ENCODE measurements at places on chromosomes 7 and 10. TPM values are rescaled to one million over a fixed set of nuclear protein-coding genes. Genes with fewer than 3 reads are reported as not detected.

DNA sequence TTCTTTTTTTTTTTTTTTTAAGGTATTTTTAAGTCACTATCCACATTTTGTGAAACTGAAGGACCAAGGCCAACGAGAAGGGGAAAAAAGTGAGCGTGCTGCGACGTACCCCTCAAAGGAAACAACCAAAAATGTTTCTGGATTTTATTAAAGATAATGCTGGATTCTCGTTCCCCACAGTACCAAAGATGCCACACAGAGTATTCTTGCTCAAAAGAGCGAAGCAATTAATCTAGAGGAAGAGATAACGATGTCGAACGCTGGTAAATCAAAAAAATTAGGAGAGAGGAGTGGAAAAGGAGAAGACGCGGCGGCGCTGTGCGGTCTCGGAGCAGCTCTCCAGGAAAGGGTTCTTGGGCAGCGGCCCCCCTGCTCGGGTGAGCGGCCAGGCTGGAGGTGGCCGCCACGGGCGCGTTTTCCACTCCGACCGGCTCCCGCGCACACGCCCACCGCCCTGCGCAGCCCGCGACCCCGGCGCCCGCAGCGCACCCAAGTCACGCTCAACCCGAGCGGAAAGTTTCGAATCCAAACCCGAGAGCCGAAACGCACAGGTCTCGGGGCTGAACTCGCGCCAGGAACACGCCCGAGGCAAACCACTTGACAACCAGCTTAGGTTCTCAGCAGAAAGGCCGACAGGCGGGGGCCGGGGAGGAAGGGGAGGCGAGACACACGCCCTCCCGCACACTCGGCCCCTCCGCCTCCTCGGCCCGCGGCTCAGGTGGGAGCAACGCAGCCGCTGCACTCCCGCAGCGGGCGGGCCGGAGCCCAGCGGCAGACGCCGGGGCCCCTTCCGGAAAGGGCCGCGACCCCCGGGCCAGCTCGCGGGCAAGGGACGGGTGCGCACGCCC, 989 bp downstream of the SRPK2 start:
- H3K4me1 ChIP-seq, result no peaks in the 10 kb centered on the region
- H3K36me3 ChIP-seq, result no peaks in the 10 kb centered on the region
- peak overlapping the region; percentile 98 for H3K4me3 ChIP-seq
- DNase-seq, result peak; percentile 71
- H3K27me3 ChIP-seq, result no peaks in the 10 kb centered on the region
- H3K27ac ChIP-seq, result no peak overlapping the region

DNA sequence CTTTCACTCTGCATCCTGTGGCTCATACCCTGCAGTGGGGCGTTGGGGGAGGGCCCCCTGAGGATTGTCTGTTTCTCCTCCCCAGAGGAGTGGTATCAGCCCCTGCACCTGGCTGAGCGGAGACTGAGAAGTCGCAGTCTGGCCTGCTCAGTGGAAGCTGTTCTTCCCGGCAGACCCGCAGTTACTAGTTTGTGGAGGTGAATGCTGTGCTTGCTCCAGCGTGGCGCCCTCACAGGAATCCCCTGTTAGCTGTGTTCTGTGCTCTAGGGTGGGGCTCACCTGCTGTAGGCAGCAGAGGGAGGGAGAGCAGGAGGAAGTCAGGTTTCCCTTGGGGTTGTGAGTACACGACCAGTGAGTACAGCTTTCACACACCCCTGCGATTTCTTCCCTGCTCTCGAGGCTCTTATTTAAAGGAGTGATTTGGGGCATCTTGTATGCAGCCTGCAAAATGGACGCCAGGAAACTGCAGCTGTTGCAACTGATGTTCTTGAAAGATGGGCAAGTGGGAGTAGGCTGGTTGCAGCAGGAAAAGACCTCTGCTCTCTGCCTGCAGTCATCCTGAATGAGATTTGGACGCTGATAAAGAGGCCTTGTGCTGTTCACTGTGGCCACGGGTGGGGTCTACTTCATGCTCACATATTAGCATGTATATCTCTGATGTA, 66.4 kb downstream of the HK1 start:
- no peaks in the 10 kb centered on the region for H3K27me3 ChIP-seq
- H3K4me1 ChIP-seq, result no peaks in the 10 kb centered on the region
- H3K36me3 ChIP-seq, result peaks cover 2% of the 10 kb centered on the region
- H3K27ac ChIP-seq, result no peak overlapping the region
- no peak overlapping the region for H3K4me3 ChIP-seq

DNA sequence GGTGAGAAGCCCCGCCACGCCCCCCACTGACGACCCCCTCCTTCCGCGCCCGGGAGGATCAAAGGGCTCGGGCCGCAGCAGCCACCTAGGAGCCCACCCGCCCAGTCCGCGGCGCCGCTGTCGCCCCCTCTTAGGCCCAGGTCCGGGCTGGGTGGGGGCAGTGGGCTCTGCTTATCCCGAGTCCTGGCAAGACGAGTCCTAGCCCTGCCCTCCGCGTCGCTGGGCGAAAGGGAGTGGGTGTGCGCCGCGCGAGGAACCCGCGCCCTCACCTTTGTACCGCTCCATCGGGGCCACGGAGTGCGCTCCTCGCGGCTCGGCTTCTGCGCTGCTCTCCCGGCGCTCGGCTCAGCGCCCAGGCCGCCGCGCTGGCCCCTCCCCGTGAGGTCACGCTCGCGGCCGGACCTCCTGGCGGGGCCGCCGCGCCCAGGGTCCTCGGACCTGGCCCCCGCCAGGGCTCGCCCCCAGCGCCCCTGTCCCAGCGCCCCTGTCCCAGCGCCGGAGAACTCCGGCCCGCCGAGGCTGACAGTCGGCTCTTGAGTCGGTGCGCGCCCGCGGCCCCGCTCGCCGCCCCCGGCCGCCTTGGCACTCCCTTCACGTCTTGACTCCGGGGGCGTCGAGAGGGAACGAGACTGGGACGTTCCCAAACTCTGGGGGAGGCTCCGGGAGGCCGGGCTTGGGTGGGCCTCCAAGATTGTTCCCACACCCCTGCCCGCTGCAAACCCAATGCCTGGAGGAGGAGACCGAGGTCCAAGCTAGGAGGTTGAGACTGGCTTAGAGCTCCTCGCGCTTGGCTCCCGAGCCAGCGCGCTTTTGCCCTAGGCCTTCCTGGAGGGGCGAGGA, at the start of gene AFAP1L2:
TSS of gene AFAP1L2 (minus strand) at position 332 of the 840 bp plus-strand sequence. CDS start at position 285, 47 bp downstream.
- H3K27ac ChIP-seq, result no peak within 1 kb of the TSS
- H3K27me3 ChIP-seq, result no peaks in the 10 kb centered on the region
- no peaks in the 10 kb centered on the region for H3K36me3 ChIP-seq
- DNase-seq, result peak; percentile 81
- peak within 1 kb of the TSS; percentile 57 for H3K4me3 ChIP-seq
- H3K4me1 ChIP-seq, result no peaks in the 10 kb centered on the region

DNA sequence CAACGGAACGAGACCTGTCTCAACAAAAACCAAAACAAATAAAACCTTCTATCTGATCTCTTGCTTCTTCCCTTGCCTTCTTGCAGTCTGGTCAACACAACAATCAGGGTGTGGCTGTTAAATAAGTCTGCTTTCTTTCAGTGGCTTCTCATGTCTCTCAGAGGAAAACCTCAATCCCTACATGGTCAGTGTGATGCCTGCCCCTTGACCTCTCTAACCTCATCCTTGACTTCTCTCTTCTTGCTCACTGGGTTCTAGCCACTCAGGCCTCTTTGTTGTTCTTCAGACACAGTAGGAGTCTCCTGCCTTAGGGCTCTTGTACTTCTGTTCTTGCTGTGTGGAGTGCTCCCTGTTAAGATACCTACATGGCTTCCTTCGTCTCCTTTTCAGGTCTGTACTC, 220.4 kb downstream of the SDHAF3 start:
- no peaks in the 10 kb centered on the region for H3K27me3 ChIP-seq
- no peak overlapping the region for H3K4me3 ChIP-seq
- no peaks in the 10 kb centered on the region for H3K36me3 ChIP-seq
- no peak for DNase-seq
- H3K27ac ChIP-seq, result no peak overlapping the region

- H3K27me3 ChIP-seq, result no peaks in the 10 kb centered on the region
- no peak overlapping the region for H3K4me3 ChIP-seq
- DNase-seq, result no peak
- no peak overlapping the region for H3K27ac ChIP-seq
Measured at GRCh38 chr10:48951707-48952106, 12.1 kb upstream of the LRRC18 start.

DNA sequence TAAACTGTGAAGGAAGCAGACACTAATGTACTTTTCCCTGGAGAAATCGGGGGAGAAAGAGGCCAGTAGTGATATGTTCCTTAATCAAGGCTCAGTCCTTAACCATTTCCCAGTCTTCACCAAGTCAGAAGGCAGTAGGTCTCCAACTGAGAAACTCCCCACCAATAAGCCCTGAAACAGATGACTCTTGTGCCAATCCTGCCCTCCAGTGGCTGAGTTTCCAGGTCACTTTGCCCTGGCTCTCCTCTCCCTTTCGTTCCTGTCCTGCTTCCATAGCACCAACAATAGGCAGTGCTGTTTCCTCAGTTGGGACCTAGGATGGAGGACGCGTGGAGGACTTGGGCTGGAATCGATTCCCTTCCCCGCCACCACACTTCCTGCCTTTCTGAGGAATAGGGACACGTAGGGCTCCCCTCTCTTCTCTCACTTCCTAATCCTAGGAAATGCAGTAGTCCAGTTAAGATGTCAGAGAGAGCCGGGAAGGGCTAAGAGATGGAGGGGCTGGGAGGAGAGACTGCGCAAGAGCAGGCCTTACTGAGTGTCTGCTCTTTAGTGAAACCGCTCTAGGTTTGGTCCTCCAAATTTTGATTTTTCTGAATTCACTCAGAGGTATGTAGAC, 23.4 kb downstream of the ATOH7 start:
- no peak overlapping the region for H3K27ac ChIP-seq
- no peaks in the 10 kb centered on the region for H3K27me3 ChIP-seq
- H3K4me1 ChIP-seq, result no peaks in the 10 kb centered on the region
- DNase-seq, result no peak
- no peak overlapping the region for H3K4me3 ChIP-seq
- H3K36me3 ChIP-seq, result no peaks in the 10 kb centered on the region

- no peaks in the 10 kb centered on the region for H3K36me3 ChIP-seq
- no peaks in the 10 kb centered on the region for H3K4me1 ChIP-seq
- H3K27me3 ChIP-seq, result no peaks in the 10 kb centered on the region
- no peak for DNase-seq
Measured at GRCh38 chr10:111511751-111512150, 434.9 kb downstream of the ADRA2A start.

GRCh38 chr7:98387131-98387530, 13.8 kb downstream of the BAIAP2L1 start:
- H3K36me3 ChIP-seq, result no peaks in the 10 kb centered on the region
- H3K4me1 ChIP-seq, result no peaks in the 10 kb centered on the region
- H3K27me3 ChIP-seq, result no peaks in the 10 kb centered on the region
- DNase-seq, result no peak
- no peak overlapping the region for H3K27ac ChIP-seq

- H3K27me3 ChIP-seq, result peaks cover 5% of the 10 kb centered on the region
- no peak overlapping the region for H3K27ac ChIP-seq
- no peak for DNase-seq
- H3K4me1 ChIP-seq, result no peaks in the 10 kb centered on the region
Measured at GRCh38 chr10:117162093-117163060, 24.3 kb upstream of the VAX1 start.

- no peaks in the 10 kb centered on the region for H3K4me1 ChIP-seq
- H3K4me3 ChIP-seq, result no peak overlapping the region
- no peak for DNase-seq
- H3K36me3 ChIP-seq, result no peaks in the 10 kb centered on the region
- no peak overlapping the region for H3K27ac ChIP-seq
Measured at GRCh38 chr10:116141855-116142254, 131.2 kb downstream of the GFRA1 start.

DNA sequence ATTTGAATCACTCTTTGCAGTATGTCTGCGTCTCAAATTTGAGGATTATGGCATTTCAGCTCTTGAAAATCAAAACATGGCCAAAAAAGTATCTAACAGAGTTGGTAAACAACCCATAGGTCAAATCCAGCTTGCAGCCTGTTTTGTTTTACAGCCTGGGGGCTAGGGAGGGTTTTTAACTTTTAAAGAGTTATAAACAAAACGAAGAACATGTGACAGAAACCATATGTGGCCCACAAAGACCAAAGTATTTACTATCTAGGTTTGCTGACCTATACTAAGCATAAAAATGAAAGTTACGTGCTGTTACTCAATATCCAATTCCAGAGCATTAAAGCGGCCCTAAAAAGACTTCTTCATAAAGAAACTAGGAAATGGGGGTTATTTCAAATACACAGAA, 55.5 kb upstream of the STARD3NL start:
- no peak overlapping the region for H3K27ac ChIP-seq
- H3K4me3 ChIP-seq, result no peak overlapping the region
- no peak for DNase-seq
- H3K27me3 ChIP-seq, result no peaks in the 10 kb centered on the region

GRCh38 chr10:132606031-132606491, 68.5 kb downstream of the INPP5A start:
- H3K4me1 ChIP-seq, result peaks cover 4% of the 10 kb centered on the region
- DNase-seq, result peak; percentile 66
- no peak overlapping the region for H3K27ac ChIP-seq

- H3K36me3 ChIP-seq, result no peaks in the 10 kb centered on the region
- no peaks in the 10 kb centered on the region for H3K4me1 ChIP-seq
Measured at GRCh38 chr7:3103614-3104398, 60.1 kb upstream of the CARD11 start.

The ZNF783 gene
- total RNA-seq, result 23.8 TPM

The CABCOCO1 gene
- total RNA-seq, result not detected

The GHRHR gene
- 1.4 TPM for total RNA-seq

The HOXA11 gene
- 0.81 TPM for total RNA-seq

The UNCX gene
- not detected for total RNA-seq

The KCNK18 gene
- not detected for total RNA-seq

The ACTR3C gene
- total RNA-seq, result 1.2 TPM

The TMEM176A gene
- 30.7 TPM for total RNA-seq

The NUDT13 gene
- 1.7 TPM for total RNA-seq

The LIPF gene
- total RNA-seq, result not detected

The ATP5MK gene
- total RNA-seq, result 186 TPM

The CNOT4 gene
- total RNA-seq, result 35.9 TPM

The NOS3 gene
- 28.1 TPM for total RNA-seq

The ZNF746 gene
- total RNA-seq, result 23.5 TPM

Data from aorta (tissue), 5 donors.